ENCODE measurements at places on chromosomes 5 and 9.

DNA sequence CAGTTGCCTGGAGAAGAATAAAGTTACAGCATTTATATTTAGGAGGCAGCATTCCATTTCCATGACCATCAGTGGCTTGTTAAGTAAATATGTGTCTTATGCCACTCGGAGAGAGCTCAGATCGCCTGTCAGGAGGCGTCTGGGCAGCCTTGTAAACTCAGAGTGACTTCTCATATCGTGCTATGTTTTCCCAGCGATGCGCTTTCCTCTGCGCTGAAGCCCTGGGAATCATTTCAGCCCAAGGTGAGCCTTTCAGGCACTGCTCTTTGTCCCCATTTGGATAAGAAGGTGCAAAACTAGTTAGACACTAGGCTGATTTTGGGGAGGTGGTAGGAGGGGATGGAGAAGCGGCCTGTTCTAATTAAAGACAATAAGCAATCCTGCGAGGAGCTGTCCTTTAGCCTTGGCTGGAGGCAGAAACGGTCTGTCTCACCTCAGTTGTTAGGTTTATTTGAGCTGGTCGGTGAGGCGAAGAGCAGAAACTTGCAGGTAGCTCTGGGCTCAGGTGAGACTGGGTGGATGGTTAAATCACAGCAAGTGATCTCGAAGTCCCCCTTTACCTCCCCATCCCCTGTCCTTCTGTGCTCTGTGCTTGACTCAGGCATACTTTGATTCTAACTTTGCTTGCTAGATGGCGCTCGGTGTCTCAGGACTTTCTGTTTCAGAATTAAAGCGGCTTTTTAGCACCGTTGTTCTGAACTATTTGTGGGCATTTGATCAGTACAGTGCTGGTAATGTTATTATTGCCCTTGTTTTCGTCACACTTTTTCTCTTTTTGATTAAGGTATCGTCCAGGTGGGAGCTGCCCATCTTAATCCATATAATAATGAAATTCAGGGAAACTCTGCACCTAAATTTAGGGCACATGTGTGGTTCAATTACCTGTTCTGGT lies 24.6 kb downstream of the NR2F1 start:
- ATAC-seq, result peak; percentile 63

DNA sequence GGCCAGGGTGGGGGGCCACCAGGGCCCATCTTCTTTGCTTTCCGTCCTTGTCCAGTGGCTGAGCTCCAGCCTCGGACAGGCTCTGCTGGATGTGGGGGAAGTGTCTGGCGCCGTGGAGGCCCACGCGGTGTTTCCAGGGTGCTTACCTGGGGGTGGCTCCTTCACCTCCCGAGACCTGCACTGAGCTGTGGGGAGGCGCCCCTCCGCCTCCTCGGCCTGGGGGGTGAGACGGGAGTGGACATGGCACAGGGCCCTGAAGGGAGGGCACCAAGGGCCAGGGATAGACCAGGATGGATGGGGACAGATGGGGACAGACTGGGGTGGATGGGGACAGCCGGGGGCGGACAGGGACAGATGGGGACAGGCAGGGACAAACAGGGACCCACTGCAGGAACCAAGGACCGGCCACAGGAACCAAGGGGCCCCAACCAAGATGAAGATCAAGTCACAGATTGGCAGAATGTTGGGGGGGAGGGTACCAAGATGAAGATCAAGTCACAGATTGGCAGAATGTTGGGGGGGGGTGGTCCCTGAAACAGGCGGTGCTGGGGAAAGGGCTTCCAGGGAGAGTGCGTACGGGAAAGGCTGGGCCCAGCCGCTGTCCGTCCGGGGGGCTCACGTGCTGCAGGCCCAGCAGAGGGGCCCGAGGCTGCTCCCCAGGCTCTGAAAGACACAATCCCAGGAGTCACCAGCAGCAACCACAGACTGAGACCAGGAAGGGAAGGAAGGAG lies 13.3 kb upstream of the QSOX2 start:
- no peak for ATAC-seq

GRCh38 chr5:68225911-68226545 lies 10.5 kb downstream of the PIK3R1 start:
- no peak for ATAC-seq

GRCh38 chr9:6134661-6135180 lies 80.9 kb upstream of the IL33 start:
- ATAC-seq, result no peak

- ATAC-seq, result no peak
Measured at GRCh38 chr5:63249960-63250359, 671.3 kb downstream of the LRRC70 start.

- ATAC-seq, result no peak
Measured at GRCh38 chr5:120586646-120587045, 122.5 kb downstream of the PRR16 start.

DNA sequence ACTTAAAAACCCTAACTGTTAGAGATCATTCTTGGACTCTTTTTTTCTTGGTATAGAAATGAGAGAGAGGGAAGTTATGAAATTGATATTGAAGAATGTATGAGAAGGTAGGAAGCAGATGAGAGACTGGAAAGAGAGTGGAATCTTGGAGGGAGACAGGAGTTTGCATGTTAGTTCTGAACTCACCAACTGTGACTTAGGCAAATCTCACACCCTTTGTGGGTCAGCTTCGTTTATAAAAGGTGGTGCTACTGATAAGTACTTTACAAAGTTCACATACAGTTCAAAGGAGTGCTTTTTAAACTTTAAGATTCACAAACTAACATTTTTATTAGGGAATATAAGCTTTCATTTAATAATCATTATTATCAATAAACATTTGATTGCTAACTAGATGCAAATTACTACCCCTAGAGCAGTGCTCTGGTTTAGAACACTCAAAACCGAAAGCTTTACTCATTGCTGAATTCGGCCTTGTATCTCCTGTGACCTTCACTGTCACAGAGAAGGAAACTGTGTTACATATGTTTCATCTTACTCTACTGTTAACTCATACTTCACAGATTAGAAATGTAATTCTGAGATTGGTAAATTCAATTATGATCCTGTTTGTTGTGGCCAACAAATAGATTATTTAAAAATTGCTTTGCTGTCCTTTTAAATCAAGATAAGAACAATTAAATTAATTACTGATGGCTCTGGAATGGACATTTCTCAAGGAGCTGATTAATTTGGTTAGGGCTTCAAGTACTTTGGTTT lies 143.2 kb downstream of the RMI1 start:
- peak; percentile 58 for ATAC-seq

GRCh38 chr9:13165956-13166355 lies 113.5 kb downstream of the MPDZ start:
- ATAC-seq, result no peak

DNA sequence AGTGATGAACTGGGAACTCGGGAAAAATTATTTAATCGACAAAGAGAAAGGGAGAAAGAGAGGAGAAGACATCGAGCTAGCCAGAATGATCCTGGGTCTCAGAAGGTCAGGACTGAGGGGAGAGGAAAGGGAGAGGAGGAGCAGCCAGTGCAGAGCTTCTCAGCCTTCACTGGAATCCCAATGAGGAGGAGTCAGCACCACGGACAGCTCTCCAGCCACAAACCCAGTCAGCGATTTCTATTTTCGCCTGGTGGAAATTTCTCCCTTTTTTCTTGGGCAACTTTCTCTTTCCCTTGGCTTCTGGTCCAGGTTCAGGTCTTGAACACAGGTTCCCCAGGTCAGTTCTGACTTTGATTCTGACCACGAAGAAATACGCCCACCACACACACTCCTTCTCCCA lies 1.6 kb upstream of the BRINP1 start:
- no peak for ATAC-seq

DNA sequence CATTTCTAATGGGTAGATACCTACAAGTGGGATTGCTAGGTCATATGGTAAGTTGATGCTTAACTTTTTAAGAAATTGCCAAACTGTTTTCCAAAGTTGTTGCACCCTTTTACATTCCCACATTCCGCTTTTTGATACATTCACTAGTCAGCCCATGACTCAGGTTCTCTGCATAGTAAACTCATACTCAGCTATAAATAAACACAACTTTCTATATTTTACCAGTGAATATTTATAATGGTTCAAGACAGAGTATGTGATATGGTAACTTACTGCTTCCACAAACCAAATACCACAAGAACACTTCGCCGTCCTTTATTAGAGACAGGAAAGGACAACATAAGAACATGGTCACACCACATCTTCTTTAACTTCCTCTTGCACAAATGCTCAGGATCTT lies 54.0 kb downstream of the PLPP1 start:
- no peak for ATAC-seq

DNA sequence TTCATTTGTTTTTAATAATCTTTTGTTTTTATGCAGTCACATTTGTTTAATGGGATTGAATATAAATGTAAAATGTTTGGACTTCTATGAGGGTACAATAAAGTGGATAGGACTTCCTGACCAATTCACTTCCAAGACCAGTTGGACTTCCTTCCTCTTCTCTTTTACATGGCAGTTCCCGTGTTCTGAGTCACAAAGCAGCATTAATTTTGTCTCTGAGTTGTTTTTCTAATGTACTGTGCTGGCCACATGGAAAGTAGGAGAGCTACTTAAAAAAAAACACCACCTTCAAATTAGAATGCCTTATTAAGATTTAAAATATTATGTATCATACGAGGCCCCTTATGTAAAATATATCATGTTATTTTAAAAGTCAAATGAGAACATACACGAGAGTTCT lies 87.3 kb downstream of the CCDC171 start:
- no peak for ATAC-seq

GRCh38 chr5:139925650-139926640 lies 117.2 kb downstream of the NRG2 start:
- peak; percentile 21 for ATAC-seq

DNA sequence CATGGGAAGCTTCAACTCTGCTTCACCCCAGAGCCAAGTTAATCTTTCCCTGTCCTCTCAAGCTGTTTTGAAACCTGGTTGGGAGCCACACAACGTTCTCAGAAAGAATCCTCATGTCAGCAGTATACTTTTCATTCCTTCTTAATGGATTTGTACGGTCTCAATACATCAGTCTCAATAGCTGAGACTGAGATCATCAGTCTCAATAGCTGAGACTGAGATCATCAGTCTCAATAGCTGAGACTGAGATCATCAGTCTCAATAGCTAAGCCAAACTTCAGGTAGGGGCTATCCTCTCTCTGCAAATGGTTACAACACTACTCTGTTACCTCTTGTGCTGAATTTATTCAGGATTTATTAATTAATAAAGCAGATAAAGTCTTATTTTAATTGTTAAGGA lies 1317.4 kb upstream of the CDH9 start:
- ATAC-seq, result no peak

- no peak for ATAC-seq
Measured at GRCh38 chr5:41812156-41812555, 58.1 kb downstream of the OXCT1 start.

Data from activated T-helper 17 cell treated with anti-CD3 and anti-CD28 coated beads, Interleukin-2, amount 50 U/mL, for 72 hours (primary cell).